ENCODE measurements at places on chromosomes 3 and 15.
A peak's percentile ranks its signal among the peaks of the same experiment; 100 is the strongest.

DNA sequence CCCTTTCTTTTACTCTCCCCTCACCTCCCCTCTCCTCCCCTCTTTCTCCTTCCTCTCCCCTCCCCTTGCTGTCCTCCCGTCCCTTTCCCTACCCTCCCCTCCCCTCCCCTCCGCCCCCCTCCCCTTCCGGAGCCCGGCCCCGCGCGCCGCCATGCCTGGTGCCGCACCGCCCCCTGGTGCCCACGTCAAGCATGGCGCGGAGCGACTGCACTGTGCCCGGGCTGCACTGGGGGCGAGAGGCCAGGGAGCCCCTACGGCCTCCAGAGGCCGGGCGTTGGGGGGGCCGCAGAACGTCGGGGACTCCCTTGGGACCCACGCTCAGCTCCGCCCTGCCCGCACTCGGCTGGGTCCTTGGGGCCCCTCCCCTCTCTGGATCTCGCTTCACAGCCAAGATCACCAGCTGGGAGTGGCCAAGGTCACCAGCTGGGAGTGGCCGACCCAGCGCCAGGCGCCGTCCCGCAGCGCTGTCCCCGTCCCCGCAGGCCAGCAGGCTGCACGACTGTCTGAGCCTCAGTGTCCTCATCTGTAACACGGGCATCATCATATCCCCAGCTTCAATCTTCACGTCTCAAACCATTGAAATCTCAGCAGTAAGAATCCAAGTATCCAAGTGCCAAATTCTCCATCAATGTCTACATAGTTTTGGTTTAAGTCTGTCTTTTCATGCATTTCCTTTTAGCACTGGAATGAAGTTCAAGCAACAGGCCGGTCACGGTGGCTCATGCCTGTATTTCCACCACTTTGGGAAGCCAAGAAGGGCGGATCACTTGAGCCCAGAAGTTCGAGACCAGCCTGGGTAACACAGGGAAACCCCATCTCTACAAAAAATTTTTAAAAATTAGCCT, 42.5 kb downstream of the TPRA1 start:
- DNase-seq, result peak; percentile 47

GRCh38 chr15:40906991-40907802, 12.9 kb downstream of the VPS18 start:
- peak; percentile 46 for DNase-seq

DNA sequence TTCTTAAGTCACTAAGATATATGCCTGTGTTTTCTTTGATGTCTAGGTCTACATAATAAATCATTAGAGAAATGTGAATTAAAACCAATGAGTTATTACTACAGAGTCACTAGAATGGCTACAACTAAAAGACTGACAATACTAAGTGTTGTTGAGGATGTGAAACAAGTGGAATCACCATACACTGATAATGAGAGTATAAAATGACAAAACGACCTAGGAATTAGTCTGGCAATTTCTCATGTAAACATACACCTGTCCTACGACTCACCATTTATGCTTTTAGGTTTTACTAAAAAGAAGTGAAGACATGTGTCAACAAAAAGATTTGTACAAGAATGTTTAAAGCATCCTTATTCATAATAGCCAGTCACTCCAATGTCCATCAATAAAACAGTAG, 75.2 kb upstream of the SATB1 start:
- no peak for DNase-seq

DNA sequence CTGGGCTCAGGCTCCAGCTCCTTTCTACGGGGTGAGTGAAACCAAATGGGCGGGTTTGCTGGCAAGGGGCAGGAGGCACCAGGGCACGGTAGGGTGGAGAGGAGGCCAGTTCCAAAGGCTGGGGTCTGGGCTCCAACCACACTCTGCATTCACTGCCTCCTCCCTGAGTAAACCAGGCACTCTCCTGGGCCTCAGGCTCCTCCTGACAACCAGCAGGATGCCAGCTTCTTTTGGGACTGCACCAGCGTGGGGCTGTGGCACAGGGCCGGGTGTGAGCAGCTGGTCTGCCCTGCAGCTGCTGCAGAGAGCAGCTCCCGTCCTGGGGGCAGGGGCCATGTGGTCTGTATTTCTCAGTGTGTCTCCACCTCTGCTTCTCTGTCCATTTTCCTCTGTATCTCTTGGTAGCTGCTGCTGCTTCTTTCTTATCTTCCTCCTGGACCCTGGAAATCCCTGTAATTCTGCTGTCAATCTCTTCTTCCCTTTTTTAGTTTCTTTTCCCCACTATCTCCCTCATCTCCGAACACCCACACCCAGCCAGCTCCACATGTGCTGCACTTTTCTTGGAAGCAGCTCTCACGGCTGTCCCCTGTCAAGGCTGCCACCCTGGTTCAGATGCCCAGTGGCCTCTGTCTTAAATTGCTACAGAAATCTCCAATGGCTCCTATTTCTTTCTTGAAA, 54.9 kb upstream of the TBC1D21 start:
- DNase-seq, result no peak

- no peak for DNase-seq
Observed at GRCh38 chr3:193737191-193737751, 144.3 kb downstream of the OPA1 start.

GRCh38 chr15:70585707-70586034, 177.7 kb downstream of the UACA start:
- no peak for DNase-seq

DNA sequence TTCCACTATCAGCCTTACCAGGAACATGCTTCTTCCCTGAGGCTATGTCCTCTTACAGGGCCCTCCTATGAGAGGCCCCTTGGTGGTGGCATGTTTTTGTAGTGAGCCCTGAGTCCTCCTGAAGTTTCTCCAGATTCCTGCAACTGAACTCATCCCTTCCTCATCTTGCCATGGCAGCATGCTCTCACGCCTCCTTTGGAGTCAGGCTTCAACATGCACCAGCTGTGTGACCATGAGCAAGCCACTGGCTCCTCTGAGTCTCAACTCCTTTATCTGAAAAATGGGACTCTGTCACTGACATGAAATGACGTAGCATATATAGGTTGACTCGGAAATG, 216.3 kb upstream of the TLE3 start:
- DNase-seq, result no peak

GRCh38 chr3:175073219-175073905, 214.2 kb downstream of the NAALADL2 start:
- DNase-seq, result peak; percentile 6

DNA sequence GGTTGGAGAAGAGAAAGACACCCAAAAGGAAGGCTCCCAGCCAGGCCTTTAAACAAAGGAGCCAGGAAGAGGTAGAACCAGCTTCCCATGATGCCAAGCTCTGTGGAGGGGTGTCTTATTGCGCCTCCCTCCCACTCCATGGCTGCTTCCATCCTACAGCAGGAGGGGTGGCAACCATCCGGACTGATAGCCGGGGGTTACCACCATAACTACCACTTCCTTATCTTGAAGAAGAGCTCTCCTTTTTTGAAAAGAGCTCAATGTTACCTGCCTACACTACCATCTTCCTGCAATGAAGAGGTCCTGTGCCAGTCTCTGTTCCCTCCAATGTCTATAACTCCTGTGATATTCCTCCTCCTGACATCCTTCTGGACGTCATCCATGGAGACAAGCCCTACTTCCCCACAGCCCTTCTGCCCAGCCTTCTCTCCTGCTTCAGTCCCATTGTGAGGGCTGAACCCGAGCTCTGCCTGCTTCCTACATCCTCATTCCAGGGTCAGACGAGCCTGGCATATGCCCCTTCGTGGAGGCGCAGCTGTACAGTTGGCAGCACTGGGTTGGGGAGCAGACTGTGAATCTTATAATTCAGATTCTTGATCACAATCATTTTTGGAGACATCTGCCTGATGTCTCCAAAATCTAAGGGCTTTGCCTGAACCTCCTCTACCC, 8.5 kb downstream of the CCDC9B start:
- no peak for DNase-seq

DNA sequence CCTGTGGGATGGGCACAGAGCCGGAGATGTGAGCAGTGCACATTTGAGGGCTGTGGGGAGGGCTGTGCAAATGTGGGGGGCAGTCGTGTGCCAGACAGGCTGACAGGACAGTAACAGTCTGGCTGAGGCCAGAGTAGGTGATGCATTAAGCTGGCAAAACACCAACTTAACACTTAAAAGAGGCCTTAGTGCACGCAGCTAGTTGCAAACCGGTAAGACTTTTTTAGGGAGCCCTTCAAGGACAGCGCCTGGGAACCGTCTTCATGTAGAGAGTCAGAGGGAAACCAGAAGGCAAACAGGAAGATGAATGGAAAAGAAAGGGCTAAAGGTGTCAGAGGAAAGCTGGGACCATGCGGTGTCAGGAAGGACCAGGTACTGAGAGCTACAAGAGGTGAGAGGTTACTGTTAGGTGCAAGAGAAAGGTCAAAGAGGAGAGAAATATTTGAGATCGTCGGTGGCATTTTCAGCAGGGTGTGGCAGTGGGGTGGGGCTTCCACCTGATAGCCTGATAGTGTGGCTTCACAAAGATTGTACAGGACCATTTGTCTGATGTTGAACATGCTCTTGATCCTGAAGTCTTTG, 30.0 kb upstream of the CHD2 start:
- peak; percentile 39 for DNase-seq

- peak; percentile 29 for DNase-seq
Observed at GRCh38 chr3:78988324-78988723, 779.5 kb downstream of the ROBO1 start.

GRCh38 chr3:18841422-18842343, 306.6 kb upstream of the KCNH8 start:
- peak; percentile 69 for DNase-seq

GRCh38 chr15:92934716-92935115, 34.6 kb downstream of the CHD2 start:
- DNase-seq, result no peak
